ENCODE measurements at places on chromosomes 3 and 15.

DNA sequence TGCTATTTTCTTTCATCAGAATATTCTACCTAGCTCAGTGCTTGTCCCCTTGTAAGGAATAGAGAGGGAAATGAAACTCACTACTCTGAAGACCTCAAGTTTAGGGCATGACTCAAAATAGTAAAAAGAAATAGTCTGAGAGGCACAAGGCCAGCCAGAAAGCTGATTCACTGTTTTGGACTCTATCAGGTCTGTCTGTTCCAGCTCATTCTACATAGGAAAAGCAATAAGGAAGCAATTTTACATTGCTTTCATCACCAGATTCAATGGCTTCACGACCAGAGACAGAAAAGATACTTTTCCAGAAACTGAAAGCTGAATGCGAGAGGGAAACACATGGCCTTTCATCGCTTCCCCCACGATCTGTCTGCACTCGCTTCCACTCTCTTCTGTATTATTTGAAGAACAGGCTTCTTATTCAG is 276.0 kb downstream of the GBE1 start:
- DNase-seq, result no peak

- no peak for DNase-seq
Observed at GRCh38 chr15:96610757-96611156, 280.3 kb downstream of the NR2F2 start.

DNA sequence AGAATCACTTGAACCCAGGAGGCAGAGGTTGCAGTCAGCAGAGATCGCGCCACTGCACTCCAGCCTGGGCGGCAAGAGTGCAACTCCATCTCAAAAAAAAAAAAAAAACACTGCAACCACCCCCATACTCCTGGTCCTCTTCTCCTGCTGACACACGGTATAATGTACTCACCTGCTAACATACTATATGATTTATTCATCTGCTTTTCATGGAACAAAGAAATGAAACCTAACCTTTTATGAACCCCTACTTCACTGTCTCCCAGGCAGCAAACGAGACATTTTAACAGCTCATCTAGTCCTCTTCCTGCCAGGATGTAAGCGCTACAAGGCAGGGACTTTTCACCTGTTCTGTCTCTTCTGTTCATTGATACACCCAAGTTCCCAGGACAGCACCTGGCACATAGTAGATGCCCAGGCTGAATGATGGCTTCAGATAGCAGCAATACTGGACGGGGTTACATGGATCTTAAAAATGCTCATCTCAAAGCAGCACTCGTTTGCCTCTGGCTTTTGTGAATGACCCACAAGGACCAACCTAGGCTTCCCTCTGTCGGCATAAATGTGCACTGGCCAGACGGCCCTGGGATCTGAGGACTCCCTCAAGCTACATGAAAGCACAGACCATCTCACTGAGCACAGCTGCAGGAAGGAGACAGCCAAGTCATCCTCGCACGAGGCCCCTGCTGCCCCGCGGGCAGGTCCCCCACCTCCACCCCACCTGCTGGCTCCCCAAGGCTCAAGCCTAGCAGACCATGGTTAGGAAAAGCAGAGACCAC is 20.3 kb downstream of the XXYLT1 start:
- no peak for DNase-seq

DNA sequence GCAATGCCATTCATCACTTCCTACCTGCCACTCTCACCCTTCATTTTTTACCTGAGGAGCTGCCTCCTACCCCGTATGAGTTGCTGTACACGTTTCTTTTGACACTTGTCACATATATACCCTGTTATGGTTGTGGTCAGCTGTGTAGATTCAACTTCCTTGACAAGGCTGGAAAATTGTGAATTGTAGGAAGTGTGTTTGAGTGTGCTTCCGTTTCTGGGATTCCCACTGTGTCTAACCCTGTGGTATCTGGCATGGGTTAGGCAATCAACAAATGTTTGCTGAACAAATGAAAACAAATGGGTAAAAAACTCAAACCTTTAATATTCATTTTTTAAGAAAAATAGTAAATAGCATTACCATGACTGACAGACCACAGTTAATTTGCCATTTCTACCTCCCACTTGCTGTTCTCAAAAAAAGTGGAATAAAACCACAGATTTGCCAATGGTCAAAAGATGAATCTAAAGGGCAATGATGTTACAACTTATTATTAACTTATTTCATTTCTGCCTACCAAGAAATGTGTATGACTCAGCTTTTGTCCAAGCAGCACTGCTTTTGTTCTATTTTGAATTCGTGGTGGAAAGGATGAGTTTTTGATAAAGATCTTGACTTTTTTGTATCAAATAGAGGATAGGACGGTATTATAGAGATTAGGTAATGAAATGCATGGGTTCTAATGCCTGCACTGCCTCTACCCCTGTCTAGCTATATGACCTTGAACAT is 404.6 kb downstream of the LPP start:
- DNase-seq, result no peak

- DNase-seq, result no peak
Observed at GRCh38 chr3:143578810-143579435, 269.3 kb downstream of the SLC9A9 start.

- DNase-seq, result no peak
Observed at GRCh38 chr3:78978037-78978436, 789.8 kb downstream of the ROBO1 start.

- no peak for DNase-seq
Observed at GRCh38 chr15:63559753-63560152, 37.4 kb upstream of the FBXL22 start.

DNA sequence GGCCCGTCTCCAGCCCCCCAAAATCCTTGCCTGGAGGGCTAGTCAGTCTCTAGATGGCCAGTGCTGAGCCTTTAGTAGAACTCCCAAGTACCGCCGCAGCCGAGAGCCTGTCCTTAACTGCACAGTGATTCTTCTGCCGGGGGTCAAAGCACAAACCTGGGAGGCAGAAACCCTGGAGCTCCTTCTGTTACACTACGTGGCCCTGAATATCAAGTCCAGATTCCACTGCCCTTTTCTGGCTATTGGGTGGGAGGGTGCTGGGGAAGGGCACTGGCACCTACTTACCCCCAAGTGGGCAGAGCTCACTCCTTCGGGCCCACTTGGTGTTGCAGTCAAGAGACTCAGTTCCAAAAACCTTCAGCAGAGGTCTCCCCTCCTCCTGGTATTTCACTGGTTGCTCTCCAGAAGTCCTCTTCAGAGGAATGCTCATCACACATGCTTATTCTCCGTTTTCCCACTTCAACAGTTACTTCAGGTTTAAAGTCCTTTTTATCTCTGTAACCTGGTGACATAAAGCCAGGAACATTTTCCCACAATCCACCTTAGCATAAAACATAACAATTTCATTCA is 10.8 kb downstream of the PDHB start:
- no peak for DNase-seq

DNA sequence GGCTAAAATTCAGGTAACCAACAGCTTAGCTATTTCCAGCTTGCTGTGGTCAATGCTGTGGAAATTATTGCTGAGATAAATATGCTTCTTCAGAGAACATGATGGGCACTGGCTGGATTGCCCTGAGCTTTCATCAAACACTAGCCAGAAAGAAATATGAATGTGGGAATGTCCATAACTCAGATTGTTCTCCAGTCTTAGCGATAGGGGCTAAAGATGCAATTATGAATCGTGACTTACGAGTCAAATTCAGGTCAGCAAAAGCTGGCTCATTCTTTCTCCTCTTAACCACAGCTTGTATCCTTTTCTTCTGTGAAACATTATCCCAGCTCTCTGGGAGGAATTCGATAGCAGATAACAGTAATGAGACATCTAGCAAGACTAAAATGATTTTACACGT is 307.6 kb downstream of the RYR3 start:
- no peak for DNase-seq

DNA sequence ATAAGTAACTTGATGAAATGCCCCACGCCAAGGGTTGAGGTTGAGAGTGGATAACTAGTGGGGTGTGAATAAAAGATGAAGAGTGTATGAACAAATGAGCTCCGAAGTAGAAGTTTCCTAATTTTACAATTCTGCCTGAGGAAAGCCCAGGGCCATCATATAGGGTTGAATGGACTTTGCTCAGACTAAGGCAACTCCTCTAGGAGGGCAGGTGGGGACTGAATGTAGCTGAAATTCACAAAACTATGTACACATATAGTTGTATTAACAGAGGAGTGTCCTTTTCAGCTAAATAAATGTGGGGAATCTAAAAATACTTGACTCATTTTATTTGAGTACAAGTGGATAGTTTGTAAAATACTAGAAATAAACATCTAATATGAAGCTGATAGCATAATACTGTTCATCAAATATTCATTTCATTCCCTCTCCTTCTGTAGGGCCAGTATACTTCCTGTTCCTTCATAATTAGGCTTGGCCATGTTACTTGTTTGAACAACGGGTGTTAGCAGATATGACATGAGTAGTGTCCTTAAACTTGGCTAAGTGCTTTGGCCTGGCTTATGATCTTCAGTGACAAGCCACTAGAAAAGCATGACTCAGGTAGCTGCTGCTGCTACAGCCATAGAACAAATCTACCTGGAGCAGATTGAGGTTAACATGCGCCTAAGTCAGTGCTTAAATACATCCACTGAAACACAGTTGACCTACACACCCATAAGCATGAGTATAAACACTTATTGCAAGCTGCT is 26.5 kb downstream of the PLSCR1 start:
- no peak for DNase-seq

- DNase-seq, result no peak
Observed at GRCh38 chr15:96064351-96064756, 266.1 kb upstream of the NR2F2 start.

- no peak for DNase-seq
Observed at GRCh38 chr15:24865303-24865702, 89.5 kb upstream of the SNRPN start.

- DNase-seq, result no peak
Observed at GRCh38 chr3:196740481-196741248, 1.0 kb downstream of the PAK2 start.

- DNase-seq, result no peak
Observed at GRCh38 chr3:36511791-36512486, 131.6 kb downstream of the STAC start.

DNA sequence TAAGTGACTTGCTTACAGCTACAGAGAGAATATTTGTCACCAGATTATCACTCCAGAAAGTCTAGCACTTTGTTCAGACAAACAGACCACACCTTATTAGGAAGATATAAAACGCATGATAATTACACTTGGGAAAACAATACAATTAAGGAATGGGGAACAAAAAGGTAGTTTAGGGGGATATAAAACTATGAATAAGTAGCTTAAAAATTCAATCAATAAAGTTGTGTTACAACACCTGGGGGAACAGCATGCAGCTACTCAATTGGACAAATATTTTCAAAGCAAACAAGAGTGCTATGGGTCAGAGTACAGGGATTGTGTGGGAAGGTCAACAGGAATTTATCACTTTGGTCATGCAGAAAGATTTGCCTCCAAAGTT is 15.1 kb downstream of the CLDN1 start:
- DNase-seq, result no peak

- no peak for DNase-seq
Observed at GRCh38 chr15:60116456-60117089, 112.5 kb downstream of the FOXB1 start.

GRCh38 chr15:68340726-68341671 is 63.5 kb downstream of the FEM1B start:
- DNase-seq, result no peak

GRCh38 chr3:71581457-71582035 is 2.0 kb downstream of the FOXP1 start:
- DNase-seq, result no peak

DNA sequence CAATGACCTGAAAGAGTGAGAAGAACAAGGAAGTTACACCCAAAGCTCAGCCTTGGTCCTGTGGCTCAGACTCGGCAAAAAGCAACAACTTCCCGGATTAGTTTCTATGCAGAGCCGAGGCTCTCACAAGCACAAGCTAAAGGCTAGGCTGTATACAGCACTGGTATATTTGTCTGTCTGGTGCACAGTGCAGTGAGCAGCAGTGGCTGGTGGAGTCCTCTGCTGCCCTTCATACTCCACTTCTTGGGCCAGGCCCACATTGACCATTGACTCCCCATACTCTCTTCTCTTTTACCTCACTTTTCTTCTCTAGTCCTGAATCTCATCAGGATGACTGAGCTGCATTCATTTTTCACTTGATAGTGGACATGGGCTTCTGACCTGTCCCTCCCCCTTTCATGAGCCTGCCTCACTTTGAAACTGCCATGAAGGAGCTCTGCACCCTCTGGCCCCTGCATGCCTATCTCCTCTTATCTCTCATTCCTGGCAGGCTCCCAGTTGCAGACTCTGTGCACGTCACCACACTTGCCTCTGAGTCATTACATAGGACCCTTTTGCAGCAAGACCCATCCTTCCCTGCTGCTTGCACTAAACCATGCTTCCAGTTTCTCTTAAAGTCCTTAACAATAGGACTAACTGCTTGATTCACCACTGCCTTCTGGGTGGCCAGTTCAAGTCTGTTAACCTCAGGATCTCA is 379.3 kb downstream of the NTRK3 start:
- DNase-seq, result no peak

DNA sequence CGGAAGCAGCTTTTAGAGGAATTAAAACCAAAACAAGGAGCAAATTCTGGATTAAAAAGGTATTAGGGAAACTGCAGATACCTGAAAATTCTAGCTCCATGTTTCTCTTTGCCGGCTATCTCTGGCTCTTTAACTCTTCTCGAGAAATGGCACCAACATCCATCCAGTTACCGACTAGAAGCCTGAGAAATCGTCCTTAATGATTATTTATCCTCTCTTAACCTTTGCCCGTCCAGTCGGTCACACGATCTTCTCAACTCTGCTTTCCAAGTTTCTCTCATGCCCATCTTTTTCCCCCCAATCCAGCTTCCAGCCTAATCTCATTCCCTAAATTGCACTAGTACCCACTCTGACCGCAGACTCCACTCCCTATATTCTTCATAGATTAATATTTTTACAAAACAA is 596 bp upstream of the SGO1 start:
- DNase-seq, result no peak

- no peak for DNase-seq
Observed at GRCh38 chr15:39465843-39466749, 114.8 kb upstream of the THBS1 start.

DNA sequence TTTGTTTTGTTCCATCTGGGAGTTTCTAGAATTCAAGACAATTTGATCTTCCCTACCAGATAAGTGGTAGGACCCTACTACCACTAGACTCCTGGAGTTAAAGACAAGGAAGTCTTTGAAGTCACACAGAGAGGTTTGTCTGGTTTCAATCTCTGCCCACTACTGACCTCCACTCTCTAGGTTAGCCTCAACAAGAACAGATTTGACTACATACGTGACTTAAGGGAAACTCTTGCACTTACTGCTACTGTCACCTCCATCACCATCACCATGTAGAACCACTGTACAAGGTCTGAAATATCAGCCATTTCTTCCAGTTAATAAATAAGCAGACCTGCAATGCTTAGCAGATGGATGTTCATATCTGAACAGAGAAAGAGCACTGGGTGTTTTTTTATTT is 148.3 kb upstream of the ARHGEF26 start:
- no peak for DNase-seq

DNA sequence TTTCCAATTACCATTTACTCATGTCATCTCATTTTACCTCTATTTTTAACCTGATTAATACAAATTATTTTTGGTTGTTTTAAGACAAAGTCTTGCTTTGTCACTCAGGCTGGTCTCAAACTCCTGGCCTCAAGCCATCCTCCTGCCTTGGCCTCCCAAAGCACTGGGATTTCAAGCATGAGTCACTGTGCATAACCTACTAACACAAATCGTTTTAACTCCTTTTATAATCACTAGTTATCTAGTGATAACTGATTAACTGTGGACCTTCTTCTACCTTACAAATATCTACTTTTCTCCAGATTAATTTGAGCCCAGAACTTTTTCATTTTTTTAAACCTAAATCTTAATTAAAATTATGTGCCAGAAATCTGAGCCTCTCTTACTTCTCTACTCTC is 4.6 kb downstream of the ATP13A3 start:
- no peak for DNase-seq

Measured in cortex of kidney (tissue), 1 donor.